ENCODE measurements at places on chromosomes 16 and 17. TPM values are rescaled to one million over a fixed set of nuclear protein-coding genes. Genes with fewer than 3 reads are reported as not detected.
A peak's percentile ranks its signal among the peaks of the same experiment; 100 is the strongest.

DNA sequence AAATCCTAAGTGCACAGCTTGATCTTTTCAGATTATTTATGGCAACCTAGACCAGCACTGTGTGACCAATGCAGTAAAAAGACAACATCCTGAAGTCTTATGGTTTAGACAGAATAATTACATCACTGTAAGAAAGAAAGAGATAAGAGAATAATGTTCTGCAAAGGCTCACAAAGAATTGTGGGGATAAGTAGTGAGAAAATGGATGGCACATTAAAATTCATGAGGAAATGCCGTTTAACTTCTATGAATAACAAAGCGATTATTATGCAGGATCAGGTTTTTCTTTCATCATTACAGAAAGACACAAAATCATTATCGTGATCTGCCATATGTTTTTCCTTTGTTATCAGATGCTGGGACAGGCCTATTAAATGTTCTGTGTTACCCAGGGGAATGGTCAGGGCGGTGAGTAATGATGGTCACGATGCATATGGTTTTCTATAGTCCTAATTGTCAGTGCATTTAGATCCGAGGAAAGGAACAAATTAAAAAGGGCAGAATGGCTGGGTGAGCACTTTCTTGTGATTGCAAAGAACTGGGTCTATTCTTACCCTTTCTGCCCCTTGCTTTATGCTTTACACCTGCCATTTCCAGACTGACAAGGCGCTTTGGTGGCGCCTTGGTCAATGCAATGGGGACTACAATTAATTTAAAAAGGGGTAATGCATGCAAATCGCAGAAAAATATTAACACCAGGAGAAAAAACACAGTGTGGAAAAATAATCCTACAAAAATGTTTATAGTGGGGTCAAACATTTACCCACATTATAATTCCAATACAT lies 18.1 kb upstream of the DHX40 start:
- no peak for DNase-seq

GRCh38 chr17:7589204-7589868 lies 558 bp downstream of the SOX15 start:
- peak; percentile 86 for DNase-seq

DNA sequence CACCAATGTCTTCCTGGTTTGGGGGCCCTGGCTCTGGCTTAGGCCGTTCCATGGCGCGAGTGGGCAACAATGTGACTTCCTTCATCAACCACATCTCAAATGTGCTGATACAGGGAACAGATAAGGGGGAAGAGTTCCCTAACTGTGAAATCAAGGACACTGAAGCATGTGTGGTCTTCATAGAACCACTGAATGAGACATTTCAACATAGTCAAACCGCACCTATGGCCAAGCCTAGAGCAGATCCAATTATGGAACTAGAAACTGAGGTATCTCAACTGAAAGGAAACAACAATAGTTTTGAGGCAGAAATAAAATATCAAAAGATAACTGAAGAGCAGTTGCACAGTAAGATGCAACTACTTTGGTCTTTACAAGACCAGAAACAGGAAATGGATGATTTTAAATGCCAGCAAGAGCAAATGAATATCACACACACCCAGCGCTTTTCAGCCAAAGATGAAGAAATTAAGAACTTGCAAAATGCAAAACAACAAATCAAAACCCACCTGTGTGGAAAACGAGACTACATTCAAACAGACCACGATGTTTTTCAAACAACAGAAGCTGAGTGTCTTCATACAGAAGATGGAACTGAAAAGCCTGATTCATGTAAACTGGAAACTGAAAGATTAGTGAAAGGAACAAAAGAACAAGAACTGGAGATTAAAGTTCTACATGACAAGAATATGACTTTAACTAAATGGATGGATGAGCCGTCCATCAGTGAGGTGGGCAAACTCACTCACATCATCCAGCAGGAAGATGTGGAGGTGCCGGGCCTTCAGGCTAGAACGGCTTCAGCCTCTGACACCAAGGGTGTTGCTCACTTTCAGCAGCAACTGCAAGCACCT lies 18.1 kb upstream of the LCMT1 start:
- DNase-seq: no peak

GRCh38 chr16:12548270-12548983 lies 255.3 kb downstream of the CPPED1 start:
- DNase-seq: no peak

DNA sequence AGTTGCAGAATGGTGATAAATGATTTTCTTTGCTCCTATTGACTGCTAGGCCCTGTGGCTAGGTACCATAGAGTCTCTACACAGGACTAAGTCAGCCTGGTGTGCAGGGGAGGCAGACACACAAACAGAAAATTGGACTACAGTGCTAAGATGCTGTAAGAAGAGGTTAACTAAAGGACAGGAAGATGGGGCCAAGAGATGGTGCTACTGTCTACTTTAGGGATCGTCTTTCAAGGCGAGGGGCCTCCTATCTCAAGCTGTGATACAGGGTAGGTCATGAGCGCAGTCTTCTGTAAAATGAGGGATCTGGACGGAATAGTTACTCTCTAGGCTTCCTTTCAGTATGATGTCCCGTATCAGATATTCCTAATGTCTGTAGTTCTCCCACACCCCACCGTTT lies 817 bp downstream of the NME1 start:
- no peak for DNase-seq

GRCh38 chr17:17546399-17547185 lies 44.9 kb downstream of the PEMT start:
- no peak for DNase-seq

DNA sequence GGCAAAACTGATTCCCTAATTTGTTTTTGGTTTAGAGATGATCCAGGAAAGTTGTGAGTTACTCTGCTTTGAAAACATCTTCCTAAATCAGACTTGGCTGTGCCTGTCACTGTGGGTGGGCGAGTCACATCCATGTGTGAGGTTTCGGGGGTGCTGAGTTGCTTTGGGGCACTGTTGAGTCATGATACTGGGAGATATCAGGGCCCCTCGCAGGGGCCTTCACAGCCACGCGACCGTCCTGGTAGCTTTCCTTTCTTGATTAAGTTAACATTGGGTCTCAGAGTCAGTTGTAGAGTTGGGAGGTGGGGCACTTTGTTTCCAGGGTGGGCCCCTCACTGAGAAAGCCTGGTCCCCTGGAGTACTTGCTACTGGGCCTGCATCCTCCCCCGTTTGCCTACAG lies 58.3 kb upstream of the LGALS9 start:
- no peak for DNase-seq

- no peak for DNase-seq
These were observed 20.3 kb downstream of the HASPIN start for GRCh38 chr17:3744014-3744413.

DNA sequence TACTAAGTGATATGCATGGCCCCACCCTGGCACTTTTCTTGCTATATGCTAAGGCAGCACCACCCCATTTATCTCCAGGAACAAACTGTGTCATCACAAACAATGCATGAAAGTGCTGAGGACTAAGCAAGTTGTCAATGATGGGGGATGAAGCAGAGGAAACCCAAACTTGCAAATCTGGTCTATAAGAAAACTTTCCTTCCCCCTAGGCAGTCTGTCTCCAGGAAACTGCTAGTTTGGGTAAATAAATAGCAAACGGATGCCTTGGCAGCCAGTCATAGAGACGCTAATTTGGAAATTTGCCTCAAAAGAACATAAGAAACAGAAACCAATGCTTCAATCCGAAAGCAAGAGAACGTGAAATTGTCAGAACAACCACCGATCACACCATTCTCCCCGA lies 5.6 kb upstream of the HSBP1 start:
- peak; percentile 62 for DNase-seq

GRCh38 chr17:38791162-38791561 lies 8.2 kb downstream of the PIP4K2B start:
- no peak for DNase-seq

DNA sequence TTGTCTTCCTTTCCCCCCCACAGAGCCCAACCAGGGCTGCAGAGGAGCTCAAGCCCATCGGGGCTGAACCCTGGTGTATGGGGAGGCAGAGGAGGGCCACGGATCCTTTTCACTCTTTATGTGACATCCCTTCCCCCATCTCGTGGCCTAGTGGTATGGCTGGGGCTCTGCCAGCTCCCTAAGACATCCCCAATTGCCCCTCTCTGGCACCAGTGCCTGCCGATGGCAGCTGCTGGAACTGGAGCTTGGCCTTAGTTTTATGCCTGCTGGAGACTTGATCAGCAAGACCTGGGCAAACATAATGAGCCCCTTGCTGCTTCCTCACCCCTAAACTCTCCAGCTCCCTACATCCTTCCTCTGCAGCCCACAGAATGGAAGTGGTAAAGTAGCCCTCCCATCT lies 8.0 kb upstream of the TOP2A start:
- DNase-seq: no peak

DNA sequence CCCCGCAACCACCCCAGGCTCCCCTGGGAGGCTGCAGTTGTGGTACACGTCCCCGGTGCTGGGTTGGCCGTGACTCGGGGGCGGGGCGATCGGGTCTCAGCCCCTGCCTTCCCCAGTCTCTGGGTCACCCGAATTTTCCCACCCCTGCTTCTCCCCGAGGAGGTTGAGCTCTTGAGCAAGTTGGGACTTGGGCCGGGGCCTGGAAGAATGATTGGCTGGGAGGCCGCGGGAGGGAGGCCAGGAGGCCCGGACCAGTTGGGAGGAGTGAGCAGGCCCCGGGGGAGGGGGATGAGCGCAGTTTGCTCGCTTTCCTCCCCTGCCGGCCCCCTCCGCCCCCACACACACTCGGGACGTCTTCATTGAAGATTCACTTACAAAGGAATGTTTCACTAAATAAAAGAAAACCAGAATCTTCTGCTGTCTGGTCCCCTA lies 4.5 kb upstream of the HEXIM1 start:
- peak; percentile 79 for DNase-seq

DNA sequence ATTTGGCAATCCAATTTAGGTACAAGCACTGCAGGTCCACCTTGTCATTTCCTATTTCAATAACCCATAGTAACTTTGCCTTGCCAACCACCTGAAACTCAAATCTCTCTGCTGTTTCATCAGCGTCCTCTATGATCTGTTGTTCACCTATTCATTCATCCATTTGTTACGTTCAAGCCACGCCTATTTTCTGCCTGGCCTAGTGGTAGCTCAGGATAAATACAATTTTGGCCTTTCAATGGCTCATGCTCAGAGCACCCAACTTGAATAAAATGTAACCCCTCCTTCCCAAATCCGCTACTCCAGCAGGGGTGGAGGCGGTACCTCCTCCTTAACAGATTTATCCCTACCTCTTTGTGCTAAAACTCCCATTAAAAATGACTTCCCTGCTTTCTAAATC lies 3.6 kb upstream of the FBXO47 start:
- DNase-seq: no peak

- DNase-seq: no peak
These were observed 7.1 kb downstream of the IGSF6 start for GRCh38 chr16:21645261-21645721.

DNA sequence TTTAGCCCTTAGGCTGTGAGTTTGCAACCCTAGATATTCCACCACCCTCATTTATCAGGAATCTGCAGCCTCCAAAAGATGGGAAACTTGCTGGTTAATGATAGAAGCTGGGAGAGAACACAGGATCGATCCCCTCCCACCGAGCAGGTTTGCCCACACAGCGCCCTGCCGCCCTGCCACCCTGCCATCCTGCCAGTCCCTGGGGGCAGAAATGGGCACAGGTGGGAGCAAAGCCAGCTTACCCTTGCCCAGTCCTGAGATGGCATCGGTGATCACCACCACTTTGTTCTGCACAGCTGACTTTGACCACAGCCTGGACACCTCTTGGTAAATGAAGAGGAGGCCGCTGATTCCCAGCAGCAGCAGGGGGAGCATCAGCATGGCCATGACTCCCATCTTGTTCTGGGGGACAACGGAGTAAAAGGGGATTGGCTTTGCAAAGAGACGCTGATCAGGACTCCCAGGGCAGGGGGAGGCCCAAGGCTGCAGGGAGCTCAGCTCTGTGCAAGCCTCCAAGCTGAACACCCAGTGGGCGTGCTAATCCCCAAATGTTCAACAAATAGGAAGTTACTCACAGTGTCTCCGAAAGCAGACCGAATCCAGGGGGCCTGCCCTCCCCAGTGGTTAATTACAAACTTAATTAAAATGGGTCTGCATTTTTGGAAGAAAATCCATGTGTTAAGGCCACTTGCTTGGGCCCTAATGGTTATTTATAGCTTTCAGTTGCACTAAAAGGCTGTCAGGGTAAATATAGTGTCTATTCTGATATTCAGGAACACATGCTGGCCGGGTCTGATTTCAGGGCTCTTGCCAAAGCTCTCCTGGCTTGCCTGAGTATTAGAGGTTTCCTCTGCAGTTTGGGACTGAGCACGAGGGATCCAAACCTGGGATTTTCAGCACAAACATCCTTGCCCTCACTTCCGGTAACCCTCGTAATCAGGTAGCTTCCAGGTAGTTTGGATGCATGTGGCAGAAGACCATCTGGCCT lies at the start of gene DHRS7C:
Gene DHRS7C, minus strand, starts transcription at position 704 of the 988 bp plus-strand sequence. Its CDS starts 308 bp downstream, at position 396.
- DNase-seq: no peak

DNA sequence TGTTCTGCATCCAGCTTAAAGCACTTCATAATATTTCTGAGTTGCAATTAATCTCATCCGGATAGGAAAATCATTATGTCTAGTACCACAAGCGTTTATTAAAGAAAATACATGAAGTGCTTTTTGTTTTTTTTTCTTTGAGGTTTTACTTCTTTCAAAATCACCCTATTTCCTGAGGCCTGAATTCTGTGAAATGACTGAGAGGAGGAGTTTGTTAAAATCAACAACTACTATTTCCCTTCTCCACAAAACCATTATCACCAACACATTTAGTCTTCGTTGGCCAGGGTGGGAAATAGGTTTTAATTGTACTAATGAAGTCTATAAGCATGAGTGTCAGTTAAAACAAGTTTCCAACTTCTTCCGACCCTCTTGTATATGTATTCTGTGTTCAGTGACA lies 50.7 kb upstream of the ADCY7 start:
- no peak for DNase-seq

DNA sequence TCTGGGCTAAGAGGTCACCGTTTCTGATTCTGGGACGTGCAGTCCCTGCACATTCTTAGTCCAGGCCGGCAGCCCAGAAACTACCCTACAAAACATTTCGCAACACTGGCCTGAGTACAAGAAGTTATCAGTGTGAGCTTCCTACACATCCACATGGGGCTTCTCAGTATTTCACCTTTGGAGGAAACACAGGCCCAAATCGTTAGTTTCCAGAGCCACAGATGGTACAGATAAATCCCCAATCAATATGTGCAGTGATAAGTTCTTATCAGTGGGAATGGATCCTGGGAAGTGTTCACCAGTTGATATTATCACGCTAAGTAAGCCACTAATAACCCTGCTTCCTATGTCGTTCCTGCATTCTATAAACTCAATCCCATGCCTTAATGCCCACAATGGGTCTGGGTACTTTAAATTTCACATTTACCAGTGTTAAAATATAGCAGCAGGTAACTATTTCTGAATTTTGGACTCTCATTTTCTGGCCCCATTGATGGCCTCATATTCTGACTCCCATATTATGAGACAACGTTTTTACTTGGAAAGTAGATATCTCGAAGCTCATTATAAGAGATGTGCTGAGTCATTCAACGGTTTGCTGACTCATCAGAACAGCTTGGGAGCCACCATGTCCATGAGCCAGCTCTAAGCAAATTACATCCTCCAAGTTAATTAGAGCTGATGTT lies 370.2 kb upstream of the MAF start:
- DNase-seq: no peak

- DNase-seq: no peak
These were observed 323.2 kb upstream of the CDH5 start for GRCh38 chr16:66043326-66043725.

GRCh38 chr17:8312726-8313600 lies 2.9 kb downstream of the ARHGEF15 start:
- DNase-seq: no peak

CBX1 gene
- polyA plus RNA-seq: 202 TPM

IRX3 gene
- polyA plus RNA-seq: 20.1 TPM

PIK3R5 gene
- 0.73 TPM for polyA plus RNA-seq

PRSS33 gene
- polyA plus RNA-seq: 0.20 TPM

Data from left kidney (tissue), 8 donors.